GDM1 (cell line): ENCODE measurements at places on chromosomes 16 and 17.

DNA sequence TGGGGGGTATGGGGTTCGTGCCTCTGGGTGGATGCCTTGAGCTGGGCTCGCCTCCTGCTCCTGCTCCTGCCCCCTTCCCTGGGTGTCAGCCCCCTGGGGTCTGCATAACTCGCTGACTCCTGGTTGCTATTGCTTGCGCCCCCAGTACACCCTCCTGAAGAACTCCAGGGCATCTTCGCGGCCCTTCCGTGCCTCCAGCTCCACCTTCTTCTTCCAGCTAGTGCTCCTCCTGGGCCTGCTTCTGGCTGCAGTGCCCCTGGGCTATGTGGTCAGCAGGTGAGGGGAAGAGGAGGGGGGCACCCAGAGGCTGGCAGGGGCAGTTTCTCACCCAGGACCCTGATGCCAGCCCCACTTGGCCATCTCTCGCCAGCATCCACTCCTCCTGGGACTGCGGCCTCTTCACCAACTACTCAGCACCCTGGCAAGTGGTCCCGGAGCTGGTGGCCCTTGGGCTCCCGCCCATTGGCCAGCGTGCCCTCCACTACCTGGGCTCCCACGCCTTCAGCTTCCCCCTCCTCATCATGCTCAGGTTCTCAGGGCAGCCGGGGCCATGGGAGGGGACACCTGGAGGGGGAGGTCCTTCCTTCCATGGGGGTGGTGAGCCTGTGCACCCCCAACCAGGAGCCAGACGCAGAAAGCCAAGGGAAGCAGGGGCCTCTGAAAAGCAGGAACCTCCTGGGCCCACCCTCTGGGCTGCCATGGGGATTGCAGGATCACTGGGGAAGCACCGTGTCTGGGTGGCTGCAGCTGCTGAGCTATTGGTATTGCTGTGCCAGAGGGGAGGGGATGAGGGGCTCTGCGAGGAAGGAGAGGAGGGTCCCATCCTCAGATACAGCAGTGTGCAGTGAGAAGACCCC lies 7.8 kb upstream of the C17orf99 start:
- DNase-seq, result no peak

- no peak for DNase-seq
These were observed 288.3 kb upstream of the TNRC6C start for GRCh38 chr17:77670173-77670572.

GRCh38 chr16:86243123-86243473 lies 267.2 kb upstream of the FOXF1 start:
- no peak for DNase-seq

DNA sequence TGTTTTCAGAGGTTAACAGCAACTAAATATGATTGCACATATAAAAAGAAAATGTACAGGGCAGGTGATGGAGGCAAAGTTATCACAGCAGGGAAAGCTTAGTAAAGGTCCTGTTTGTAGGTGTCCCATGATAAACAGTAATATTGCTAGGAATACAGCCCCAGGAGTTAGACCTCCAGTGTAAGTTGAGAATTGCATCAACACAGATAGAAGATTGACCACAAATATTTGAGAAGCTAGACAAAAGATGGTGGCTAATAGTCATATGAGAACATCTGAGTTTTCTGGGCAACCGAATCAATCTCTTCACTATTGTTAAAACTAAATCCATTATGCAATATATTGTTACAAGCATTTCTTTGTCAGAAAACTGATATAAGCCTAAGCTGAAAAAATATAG lies 152.6 kb downstream of the CDH11 start:
- DNase-seq, result no peak

GRCh38 chr16:49773534-49774475 lies 82.1 kb downstream of the ZNF423 start:
- no peak for DNase-seq
